Gastrocnemius medialis (tissue), 4 donors: ENCODE measurements at places on chromosomes 11 and 22. TPM values are rescaled to one million over a fixed set of nuclear protein-coding genes. Genes with fewer than 3 reads are reported as not detected.

KDM4E gene
- total RNA-seq: not detected

SEZ6L gene
- total RNA-seq: not detected

MS4A4A gene
- total RNA-seq: 9.1 TPM

PLAAT5 gene
- not detected for total RNA-seq

CCDC87 gene
- total RNA-seq: 0.41 TPM

OR5AS1 gene
- total RNA-seq: not detected

OR4D5 gene
- not detected for total RNA-seq

ACTN3 gene
- total RNA-seq: 1.2 TPM

CNTN5 gene
- total RNA-seq: 0.16 TPM

CRYBB1 gene
- not detected for total RNA-seq

BARX2 gene
- 1.2 TPM for total RNA-seq

C22orf15 gene
- not detected for total RNA-seq

DENND6B gene
- total RNA-seq: 0.55 TPM

RAG2 gene
- total RNA-seq: not detected

APOBEC3A gene
- 0.76 TPM for total RNA-seq

FAM111B gene
- not detected for total RNA-seq

- peaks cover 12% of the 10 kb centered on the region for H3K4me1 ChIP-seq
- DNase-seq: no peak
- H3K36me3 ChIP-seq: no peaks in the 10 kb centered on the region
- H3K27ac ChIP-seq: no peak overlapping the region
- no peaks in the 10 kb centered on the region for H3K27me3 ChIP-seq
These were observed 27.4 kb upstream of the ST14 start for GRCh38 chr11:130131961-130132850.

DNA sequence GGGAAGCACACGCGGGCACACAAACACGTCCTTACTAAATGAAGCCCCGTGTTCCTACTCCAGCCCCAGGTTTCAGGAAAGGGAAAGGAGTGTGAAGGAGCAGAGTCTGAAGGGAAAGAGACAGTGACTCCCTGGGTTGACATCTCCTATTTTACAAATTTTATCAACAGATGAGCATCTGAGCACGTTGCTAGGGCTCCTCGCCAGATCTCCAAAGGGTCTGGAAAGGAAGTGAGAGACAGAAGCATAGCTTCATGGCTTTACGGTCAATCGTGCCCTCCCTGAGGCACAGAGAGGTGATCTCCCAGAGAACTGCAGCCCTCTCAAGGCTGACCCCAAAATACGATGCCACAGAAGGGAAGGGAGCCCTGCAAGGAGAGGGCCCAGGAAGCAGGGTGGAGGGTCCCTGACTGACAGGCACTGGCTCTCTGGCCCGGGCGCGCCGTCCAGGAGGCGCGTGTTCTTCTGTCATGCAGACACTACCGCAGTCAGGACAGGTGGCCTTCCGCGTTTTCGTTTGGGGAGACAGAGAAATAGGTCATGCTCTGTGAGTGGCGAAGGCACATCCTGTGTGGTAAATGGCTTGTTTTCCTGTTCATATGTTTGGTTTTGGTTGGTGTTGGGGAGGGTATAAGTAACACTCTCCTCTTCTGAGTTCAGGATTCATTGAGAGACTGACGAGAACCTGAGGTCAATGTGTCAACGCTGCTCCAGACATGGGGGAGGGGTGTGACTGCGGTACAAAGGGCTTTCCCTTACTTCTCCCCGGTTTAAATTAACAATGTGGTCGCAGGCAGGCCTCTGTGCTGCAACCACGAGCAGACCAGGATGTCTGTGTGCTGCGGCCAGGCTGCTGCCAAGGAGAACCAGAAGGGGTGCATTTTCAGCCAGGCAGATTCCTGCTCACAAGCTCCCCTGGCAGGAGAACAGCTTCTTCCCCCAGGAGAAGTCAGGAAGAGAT is 813.3 kb downstream of the OPCML start:
- H3K27ac ChIP-seq: no peak overlapping the region
- H3K36me3 ChIP-seq: no peaks in the 10 kb centered on the region
- no peak overlapping the region for H3K4me3 ChIP-seq
- no peaks in the 10 kb centered on the region for H3K27me3 ChIP-seq
- no peaks in the 10 kb centered on the region for H3K4me1 ChIP-seq

DNA sequence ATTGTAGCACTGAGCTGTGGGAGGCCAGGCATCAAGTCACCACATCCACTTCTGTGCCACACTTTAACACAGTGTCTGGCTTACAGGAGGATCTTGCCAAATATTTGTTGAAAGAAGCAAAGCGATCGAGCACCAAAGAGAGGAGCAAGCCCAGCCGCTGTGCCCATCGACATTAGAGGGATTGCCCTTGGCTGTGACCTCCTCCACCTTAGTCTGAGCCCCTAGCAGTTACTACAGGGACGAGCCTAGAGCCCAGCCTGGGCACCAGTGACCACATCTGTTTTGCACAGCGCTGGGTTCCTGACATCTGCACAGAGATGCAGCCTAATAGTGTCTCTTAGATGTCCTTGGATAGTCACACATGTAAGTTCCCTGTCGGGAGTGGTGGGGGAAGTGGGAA is 17.7 kb downstream of the GRIK4 start:
- DNase-seq: no peak
- no peaks in the 10 kb centered on the region for H3K36me3 ChIP-seq
- no peak overlapping the region for H3K4me3 ChIP-seq
- no peaks in the 10 kb centered on the region for H3K4me1 ChIP-seq
- no peaks in the 10 kb centered on the region for H3K27me3 ChIP-seq

GRCh38 chr11:131886201-131886600 is 515.8 kb downstream of the NTM start:
- H3K4me3 ChIP-seq: no peak overlapping the region
- no peak overlapping the region for H3K27ac ChIP-seq
- H3K4me1 ChIP-seq: no peaks in the 10 kb centered on the region
- H3K27me3 ChIP-seq: no peaks in the 10 kb centered on the region

DNA sequence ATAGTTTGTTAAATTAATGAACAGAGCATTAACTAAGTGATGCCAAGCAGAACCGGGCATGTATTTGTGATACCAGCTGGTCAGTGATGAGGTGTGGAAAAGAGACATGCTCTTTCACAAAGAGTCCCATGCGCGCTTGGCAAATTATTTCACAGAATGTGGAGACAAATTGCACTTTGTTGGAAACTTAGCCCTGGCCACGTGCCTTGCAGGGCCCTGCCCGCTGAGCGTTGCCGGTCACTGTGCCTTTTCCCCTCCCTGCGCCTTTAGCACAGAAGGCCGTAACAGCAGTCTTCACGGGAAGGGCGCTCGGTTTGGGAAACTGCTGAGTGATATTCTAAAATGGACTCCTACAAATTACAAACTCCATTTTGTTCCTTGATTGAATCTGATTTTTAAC is 235.9 kb downstream of the TBC1D22A start:
- peaks cover 4% of the 10 kb centered on the region for H3K4me1 ChIP-seq
- H3K27me3 ChIP-seq: no peaks in the 10 kb centered on the region
- DNase-seq: no peak
- no peak overlapping the region for H3K27ac ChIP-seq

GRCh38 chr22:35409783-35410662 is 10.1 kb downstream of the MCM5 start:
- H3K36me3 ChIP-seq: no peaks in the 10 kb centered on the region
- no peaks in the 10 kb centered on the region for H3K27me3 ChIP-seq
- DNase-seq: no peak
- H3K4me3 ChIP-seq: no peak overlapping the region
- no peak overlapping the region for H3K27ac ChIP-seq

GRCh38 chr11:96199563-96200025 is 143.4 kb downstream of the MAML2 start:
- H3K36me3 ChIP-seq: no peaks in the 10 kb centered on the region
- peak overlapping the region; percentile 23 for H3K27ac ChIP-seq
- H3K27me3 ChIP-seq: no peaks in the 10 kb centered on the region
- H3K4me1 ChIP-seq: no peaks in the 10 kb centered on the region

DNA sequence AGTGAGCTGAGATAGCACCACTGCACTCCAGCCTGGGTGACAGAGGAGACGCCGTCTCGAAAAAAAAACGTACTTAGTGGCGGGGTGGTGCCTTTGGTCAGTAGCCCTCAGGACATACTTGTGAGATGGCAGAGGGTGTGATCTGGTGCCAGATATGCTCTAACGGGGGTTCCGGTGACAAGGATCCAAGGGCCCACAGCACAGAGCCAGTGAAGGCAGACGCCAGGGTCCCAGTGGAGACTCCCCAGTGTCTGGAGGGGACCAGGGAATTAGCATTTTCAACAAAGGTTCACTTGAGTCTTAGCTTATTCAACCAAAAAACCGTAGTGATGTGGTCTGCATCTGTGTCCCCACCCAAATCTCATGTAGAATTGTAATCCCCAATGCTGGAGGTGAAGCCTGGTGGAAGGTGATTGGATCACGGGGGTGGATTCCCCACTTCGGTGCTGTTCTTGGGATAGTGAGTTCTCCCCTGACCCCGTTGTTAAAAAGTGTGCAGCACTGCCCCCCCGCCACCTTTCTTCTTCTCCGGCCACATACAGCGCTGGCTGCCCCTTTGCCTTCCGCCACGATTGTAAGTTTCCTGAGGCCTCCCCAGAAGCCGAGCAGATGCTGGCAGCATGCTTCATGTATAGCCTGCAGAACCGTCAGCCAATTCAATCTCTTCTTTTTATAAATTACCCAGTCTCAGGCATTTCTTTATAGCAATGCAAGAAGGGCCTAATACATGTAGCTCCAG is 26.6 kb upstream of the OSBPL5 start:
- H3K4me3 ChIP-seq: no peak overlapping the region
- H3K27me3 ChIP-seq: no peaks in the 10 kb centered on the region
- no peaks in the 10 kb centered on the region for H3K4me1 ChIP-seq
- H3K36me3 ChIP-seq: no peaks in the 10 kb centered on the region
- no peak for DNase-seq

- no peak for DNase-seq
- H3K27me3 ChIP-seq: no peaks in the 10 kb centered on the region
- H3K27ac ChIP-seq: no peak overlapping the region
These were observed 44.6 kb downstream of the COPB1 start for GRCh38 chr11:14454861-14455632.

DNA sequence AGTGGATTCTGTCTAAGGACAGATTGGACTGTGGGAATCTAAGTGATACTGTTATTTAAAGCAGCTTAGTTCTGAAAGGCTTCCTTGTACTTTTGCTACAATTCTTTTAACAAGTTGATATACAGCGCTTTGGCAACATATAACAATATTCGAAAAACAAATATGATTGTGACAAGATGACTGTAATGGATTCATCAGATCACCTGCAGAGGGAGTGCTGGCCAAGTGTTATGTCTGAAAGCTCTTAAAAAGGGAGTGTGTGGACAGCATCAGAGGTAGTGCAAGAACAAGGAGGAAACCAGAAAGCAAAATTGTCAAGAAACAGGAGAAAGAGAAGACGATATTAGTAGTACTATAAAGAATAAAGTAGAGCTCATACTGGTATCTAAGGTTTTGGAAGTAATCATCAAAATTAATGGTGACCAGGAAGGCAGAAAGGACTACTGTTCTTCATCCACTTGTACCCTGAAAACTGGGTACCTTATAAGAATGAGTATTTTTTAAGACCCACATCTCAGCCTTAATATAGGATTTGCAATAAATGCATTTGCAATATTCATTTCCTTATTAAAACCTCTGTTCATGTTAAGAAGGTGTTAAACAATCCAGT is 1112.0 kb upstream of the CCDC90B start:
- DNase-seq: no peak
- no peaks in the 10 kb centered on the region for H3K36me3 ChIP-seq
- no peaks in the 10 kb centered on the region for H3K27me3 ChIP-seq
- no peak overlapping the region for H3K4me3 ChIP-seq
- no peaks in the 10 kb centered on the region for H3K4me1 ChIP-seq

DNA sequence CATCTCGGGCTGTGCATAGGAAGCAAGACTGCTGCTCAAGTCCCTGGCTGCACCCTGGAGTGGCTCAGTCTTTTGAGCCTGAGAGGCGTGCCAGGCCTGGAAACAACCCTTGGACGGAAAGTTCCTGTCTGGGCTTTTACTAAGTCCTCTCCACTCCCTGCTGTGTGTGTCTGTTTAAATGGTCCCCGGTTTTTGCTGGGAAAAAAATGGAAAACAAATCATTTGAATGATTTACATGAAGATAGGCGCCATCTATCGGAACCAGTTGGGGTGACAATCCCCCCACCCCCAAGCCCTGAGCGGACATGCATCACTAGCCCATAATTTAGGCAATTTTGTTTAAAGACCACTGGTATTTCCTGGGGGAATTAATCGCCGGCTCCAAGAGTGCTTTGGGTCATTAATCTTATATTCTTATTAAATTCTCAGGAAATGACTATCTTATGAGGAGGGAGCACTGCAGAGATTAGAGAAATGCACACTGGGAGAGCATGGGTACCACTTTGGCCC is 2.7 kb upstream of the GAB2 start:
- H3K4me1 ChIP-seq: peaks cover 15% of the 10 kb centered on the region
- no peaks in the 10 kb centered on the region for H3K36me3 ChIP-seq
- no peak overlapping the region for H3K4me3 ChIP-seq
- peak; percentile 16 for DNase-seq

GRCh38 chr22:28252539-28252938 is 333.5 kb upstream of the PITPNB start:
- H3K4me1 ChIP-seq: peaks cover 20% of the 10 kb centered on the region
- H3K36me3 ChIP-seq: no peaks in the 10 kb centered on the region
- no peak overlapping the region for H3K4me3 ChIP-seq

DNA sequence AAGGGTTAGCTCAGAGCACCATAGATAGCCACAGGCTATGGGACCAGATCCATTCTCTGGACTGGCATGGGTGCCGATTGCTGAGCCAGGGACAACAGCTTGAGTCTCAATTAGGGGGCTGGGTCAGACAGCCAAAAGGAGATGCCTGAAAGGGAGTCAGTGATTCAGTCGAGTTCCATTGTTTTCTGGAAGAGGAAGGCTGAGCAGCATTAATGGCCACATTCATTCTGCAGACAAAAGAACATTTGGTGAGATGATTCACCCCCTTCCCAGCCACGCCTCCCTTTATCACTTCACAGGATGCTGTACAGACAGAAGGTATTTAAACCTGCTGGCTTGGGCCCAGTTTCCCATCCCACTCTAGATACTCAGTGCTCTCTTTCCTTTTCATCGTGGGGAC is 131.9 kb downstream of the ADAMTS15 start:
- no peaks in the 10 kb centered on the region for H3K4me1 ChIP-seq
- H3K36me3 ChIP-seq: no peaks in the 10 kb centered on the region
- peak overlapping the region; percentile 25 for H3K27ac ChIP-seq

GRCh38 chr11:34331329-34331728 is 26.5 kb downstream of the ABTB2 start:
- DNase-seq: no peak
- H3K4me3 ChIP-seq: no peak overlapping the region
- no peaks in the 10 kb centered on the region for H3K36me3 ChIP-seq
- H3K4me1 ChIP-seq: peaks cover 46% of the 10 kb centered on the region

GRCh38 chr22:18905540-18906409 is at the start of gene DGCR6:
DGCR6 (plus strand) TSS chr22:18906320; CDS start chr22:18906375, 55 bp downstream.
- DNase-seq: no peak
- H3K4me3 ChIP-seq: no peak within 1 kb of the TSS
- H3K4me1 ChIP-seq: no peaks in the 10 kb centered on the region

GRCh38 chr11:17694494-17695110 is 24.8 kb upstream of the MYOD1 start:
- no peak overlapping the region for H3K4me3 ChIP-seq
- H3K4me1 ChIP-seq: peaks cover 54% of the 10 kb centered on the region
- H3K36me3 ChIP-seq: no peaks in the 10 kb centered on the region
- H3K27ac ChIP-seq: no peak overlapping the region
- no peaks in the 10 kb centered on the region for H3K27me3 ChIP-seq

GRCh38 chr11:76209973-76210930 is 4.0 kb upstream of the WNT11 start:
- peak overlapping the region; percentile 85 for H3K27ac ChIP-seq
- no peaks in the 10 kb centered on the region for H3K27me3 ChIP-seq
- no peaks in the 10 kb centered on the region for H3K36me3 ChIP-seq
- H3K4me1 ChIP-seq: peaks cover 23% of the 10 kb centered on the region
